Skin of body (tissue), 3 donors: ENCODE measurements at places on chromosomes 4 and X. TPM values are rescaled to one million over a fixed set of nuclear protein-coding genes. Genes with fewer than 3 reads are reported as not detected.

IBSP gene
- 0.30 TPM for total RNA-seq

SHISA3 gene
- 2.3 TPM for total RNA-seq

PRRG1 gene
- total RNA-seq: 8.2 TPM

GABRB1 gene
- total RNA-seq: 0.69 TPM

POU3F4 gene
- 0.10 TPM for total RNA-seq

TSPAN7 gene
- 9.8 TPM for total RNA-seq

WAS gene
- 5.6 TPM for total RNA-seq

SLC25A6 gene
- 126 TPM for total RNA-seq

SLC49A3 gene
- 3.2 TPM for total RNA-seq

BRS3 gene
- not detected for total RNA-seq

PDHA1 gene
- 92.4 TPM for total RNA-seq

GAB3 gene
- total RNA-seq: 4.5 TPM

WNK3 gene
- 3.1 TPM for total RNA-seq

DOK7 gene
- 0.99 TPM for total RNA-seq

AFM gene
- total RNA-seq: not detected

CFAP299 gene
- not detected for total RNA-seq

CCDC120 gene
- 3.6 TPM for total RNA-seq

SPACA5 gene
- total RNA-seq: not detected

AKAP4 gene
- not detected for total RNA-seq

CXCL5 gene
- total RNA-seq: 0.20 TPM

ADH1B gene
- 175 TPM for total RNA-seq

TRAM1L1 gene
- total RNA-seq: 3.2 TPM

ASB9 gene
- 1.7 TPM for total RNA-seq

SPANXN3 gene
- total RNA-seq: not detected

FHDC1 gene
- 12.2 TPM for total RNA-seq

CLTRN gene
- total RNA-seq: 0.69 TPM

CSAG1 gene
- not detected for total RNA-seq

LRAT gene
- total RNA-seq: not detected

CXCL8 gene
- total RNA-seq: 15.5 TPM

TMEM164 gene
- 33.3 TPM for total RNA-seq

P2RY10 gene
- total RNA-seq: 1.3 TPM

UCHL1 gene
- total RNA-seq: 12.2 TPM

SSX4 gene
- total RNA-seq: not detected

TMEM33 gene
- total RNA-seq: 34.4 TPM

DGKK gene
- not detected for total RNA-seq

IL2 gene
- total RNA-seq: not detected

TLL1 gene
- total RNA-seq: 5.8 TPM

TXK gene
- total RNA-seq: 1.1 TPM

PAGE2 gene
- not detected for total RNA-seq

SATL1 gene
- total RNA-seq: 0.20 TPM

CT45A5 gene
- not detected for total RNA-seq

TRIM75 gene
- total RNA-seq: not detected

MAGEE2 gene
- not detected for total RNA-seq

DLG3 gene
- total RNA-seq: 10.6 TPM

RTL5 gene
- 3.9 TPM for total RNA-seq
